Endodermal cell (in vitro differentiated cells): ENCODE measurements at places on chromosomes 11 and 22.

GRCh38 chr11:116244439-116244838, 528.3 kb downstream of the BUD13 start:
- no peak for DNase-seq

DNA sequence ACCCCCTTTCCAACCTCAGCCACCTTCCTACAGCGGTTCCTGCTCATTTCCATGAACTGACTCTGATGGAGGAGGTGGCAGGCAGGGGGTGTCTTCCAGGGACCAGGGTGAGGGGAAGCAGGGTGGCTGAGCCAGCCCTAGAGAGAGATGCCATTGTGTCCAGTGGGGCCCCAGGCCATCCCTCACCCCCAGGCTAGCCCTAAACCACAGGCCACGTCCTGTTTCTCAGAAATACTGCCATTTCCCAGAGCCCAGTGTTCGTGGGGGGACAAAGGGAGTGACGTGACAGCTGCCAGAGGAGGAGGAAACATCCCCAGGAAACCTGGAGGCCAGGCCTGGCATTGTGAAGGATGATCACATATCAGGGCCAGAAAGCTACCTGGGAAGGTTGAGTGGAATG, 39.5 kb downstream of the CHRDL2 start:
- DNase-seq: no peak

- no peak for DNase-seq
Observed at GRCh38 chr11:70733327-70734325, 335.3 kb downstream of the CTTN start.

GRCh38 chr11:46521961-46522681, 71.7 kb downstream of the AMBRA1 start:
- no peak for DNase-seq

DNA sequence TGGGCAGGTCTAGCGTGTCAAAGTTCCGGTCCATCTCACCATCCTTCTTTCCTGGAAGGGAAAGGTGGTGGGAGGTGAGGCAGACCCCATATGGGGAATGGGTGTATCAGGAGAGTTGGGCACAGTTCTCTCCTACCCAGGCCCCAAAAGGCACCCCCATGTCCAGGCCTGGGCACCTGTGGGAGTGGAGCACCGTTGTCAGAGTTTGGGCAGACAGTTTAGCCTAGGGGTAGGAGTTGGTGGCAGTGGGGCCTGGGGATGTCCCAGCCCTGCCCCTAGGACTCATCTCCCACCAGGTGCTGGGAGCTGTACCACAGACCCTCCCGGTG, 34.1 kb upstream of the TXNRD2 start:
- DNase-seq: no peak
